ENCODE measurements at places on chromosomes 12 and 14.

- no peak for DNase-seq
Observed at GRCh38 chr12:119775246-119775895, 101.7 kb downstream of the CIT start.

- DNase-seq, result no peak
Observed at GRCh38 chr12:126404293-126404881, 1339.2 kb downstream of the AACS start.

- DNase-seq, result peak; percentile 16
Observed at GRCh38 chr14:83071888-83072501, 1538.3 kb upstream of the SEL1L start.

DNA sequence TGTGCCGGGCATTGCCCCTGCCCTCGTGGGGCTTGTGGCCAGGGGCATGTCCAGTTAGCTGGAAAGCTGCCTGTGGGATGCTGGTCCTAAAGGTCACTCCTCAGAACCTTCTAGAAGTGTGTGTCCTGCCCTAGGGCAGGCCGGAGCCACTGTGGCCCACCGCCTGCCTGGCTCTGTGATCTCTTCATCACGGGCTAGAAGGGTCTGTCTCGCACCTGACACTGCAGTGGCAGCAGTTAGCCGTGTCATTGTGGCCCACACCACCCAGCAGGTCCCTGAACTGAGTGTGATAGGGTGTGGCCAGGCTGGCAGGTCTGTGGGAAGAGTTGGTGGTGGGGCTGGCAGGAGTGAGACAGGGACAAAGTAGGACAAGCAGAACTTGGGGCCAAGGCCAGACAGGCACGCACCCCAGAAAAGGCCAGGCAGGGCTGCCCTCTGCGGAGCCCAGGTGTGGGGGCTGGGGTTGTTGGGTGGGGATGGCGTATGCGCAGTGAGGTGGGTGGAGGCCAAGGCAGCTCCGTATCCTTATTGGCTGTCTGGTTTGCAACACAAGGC lies 41.2 kb downstream of the ADGRD1 start:
- DNase-seq, result no peak

- no peak for DNase-seq
Observed at GRCh38 chr14:56487761-56488160, 91.8 kb upstream of the TMEM260 start.

DNA sequence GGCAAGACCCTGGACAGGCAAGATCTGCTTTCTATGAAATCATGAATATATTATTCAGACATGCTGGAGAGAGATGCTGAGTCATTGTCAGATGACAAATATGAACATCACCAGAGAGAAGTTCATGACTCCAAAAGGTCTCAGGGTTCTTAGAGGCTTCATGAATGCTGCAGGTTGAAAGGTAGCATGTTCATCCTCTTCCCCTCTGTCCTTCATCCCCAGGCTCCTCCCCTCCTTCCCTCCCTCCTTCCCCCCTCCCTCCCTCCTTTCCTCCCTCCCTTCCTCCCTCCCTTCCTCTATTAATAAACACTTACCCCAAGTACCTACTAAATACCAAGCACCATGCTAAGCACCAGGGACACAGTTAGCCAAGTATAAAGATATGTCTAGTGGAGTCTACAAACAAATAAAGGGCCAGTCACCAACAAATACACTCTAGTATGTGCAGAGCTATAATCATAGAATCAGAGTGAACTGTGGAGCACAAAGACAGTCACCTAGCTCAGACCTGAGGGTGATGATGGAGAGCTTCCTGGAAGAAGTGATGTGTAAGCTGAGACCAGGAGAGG lies 46.2 kb downstream of the RPH3A start:
- peak; percentile 17 for DNase-seq

DNA sequence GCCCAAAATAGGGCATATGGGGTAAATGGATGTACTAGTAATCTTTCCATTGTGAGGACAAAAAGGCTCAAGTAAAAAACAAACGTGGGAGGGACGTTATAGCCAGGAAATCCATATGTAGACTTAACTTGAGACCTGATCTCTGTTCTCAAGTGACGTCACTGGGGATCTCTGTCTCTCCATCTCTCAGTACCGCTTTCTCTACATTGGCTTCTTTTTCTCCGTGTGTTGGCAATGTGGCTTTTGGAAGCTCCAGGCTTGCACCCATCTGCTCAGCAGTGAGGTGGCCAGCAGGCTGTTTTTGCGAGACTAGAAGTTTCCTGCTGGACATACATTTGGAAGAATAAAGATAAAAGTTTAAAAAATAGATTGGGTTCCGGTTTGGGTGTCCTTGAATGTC lies 66.0 kb upstream of the NRXN3 start:
- no peak for DNase-seq

DNA sequence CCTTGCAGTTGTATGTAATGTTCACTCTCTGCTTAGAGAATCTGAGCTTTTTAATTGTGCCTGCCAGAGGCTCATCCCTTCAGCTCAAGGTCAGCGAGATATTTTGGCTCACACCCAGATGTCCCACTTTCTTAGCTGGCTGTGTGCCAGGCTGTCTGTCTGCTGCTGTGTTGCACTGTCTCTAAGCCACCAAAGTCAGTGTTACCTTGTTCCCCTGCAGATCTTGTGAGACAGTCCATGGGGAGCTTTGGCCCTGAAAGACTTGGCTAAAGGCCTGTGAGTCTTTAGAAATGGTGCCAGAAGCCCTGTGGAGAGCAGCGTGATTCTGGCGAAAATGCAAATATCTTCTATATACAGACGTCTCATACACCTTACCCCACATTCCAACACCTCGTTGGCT lies 293.7 kb downstream of the TTC6 start:
- no peak for DNase-seq

GRCh38 chr14:69064596-69064995 lies 85.5 kb upstream of the ACTN1 start:
- DNase-seq, result no peak

DNA sequence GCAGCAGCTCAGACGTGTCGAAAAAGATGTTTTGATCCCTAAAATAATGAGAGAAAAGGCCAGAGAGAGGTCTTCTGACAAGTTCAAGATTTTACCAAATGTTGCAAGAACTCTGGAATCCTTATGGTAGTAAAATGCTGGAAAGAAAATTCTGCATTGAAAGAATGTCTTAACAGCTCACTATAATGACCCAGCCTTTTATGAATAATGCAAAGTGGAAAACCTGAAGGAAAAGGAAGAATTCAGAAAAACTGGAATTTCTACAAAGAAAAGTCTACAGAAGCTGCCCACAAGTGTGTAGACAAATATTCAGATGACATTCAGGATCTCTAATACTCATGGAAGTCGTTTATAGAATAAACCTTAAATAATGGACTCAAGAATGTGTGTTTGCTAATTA lies 1.8 kb upstream of the CCDC88C start:
- DNase-seq, result no peak

GRCh38 chr14:32134448-32135097 lies 57.5 kb downstream of the ARHGAP5 start:
- no peak for DNase-seq

DNA sequence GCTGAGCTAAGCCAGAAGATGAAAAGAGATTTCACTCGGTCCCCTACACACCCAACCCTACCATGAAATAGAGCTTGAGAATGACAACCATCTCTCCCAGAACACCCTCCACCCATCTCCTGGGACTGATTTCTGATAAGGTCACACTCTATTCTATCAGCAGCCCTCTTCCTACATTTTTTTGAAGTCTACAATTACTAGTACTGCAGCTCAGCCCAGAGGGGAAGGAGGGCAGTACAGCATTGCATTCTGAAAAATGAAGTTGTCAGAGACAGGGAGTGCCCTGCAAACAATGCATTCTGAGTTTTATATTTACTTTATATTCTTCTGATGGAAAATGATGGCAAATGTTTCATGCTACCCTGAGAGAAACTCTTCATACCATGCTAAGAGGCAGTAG lies 318.5 kb downstream of the BCAT1 start:
- no peak for DNase-seq

DNA sequence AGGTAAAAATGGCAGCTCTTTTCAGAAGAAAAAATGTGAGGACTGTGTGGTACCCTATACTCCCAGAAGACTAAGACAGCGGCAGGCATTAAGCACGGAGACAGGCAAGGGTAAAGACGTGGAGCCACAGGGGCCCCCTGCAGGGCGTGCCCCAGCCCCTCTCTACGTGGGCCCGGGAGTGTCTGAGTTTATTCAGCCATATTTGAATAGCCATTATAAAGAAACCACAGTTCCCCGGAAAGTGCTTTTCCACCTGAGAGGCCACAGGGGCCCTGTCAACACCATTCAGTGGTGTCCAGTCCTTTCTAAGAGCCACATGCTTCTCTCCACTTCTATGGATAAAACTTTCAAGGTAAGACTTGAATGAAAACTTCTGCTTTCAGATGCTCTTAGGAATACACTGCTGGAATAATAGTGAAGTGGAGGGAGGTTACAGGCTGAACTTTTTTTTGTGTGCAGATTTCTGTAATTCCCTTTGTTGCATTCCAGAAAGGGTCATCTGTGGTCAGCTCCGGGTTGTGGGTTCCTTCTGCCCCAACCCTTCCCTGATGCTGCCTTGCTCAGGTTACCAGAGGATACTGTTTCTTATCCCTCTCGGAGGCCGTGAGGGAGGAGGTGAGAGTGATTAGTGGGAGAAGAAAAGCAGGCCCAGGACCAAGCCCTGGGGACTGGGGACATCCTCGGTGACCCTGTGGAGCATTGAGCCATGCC lies 58.4 kb downstream of the SLC25A47 start:
- no peak for DNase-seq

DNA sequence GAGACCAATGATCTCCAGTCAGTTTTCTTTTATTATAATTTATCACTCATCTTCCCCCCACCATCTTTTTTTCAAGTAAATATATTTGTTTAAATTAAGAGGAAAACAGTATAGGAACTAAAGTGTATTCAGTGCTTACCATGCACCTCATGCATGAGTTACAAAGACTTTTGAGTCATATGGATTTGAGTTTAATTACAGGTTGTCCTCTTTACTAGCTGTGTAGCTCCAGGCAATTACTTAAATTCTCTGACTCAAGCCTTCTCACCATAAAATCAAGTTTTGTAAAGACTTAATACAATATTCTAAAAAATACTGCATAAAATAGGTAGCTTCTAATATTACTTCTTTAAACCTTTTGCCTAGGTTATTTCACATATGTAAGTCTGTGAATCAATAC lies 251.3 kb downstream of the SLC16A7 start:
- no peak for DNase-seq

DNA sequence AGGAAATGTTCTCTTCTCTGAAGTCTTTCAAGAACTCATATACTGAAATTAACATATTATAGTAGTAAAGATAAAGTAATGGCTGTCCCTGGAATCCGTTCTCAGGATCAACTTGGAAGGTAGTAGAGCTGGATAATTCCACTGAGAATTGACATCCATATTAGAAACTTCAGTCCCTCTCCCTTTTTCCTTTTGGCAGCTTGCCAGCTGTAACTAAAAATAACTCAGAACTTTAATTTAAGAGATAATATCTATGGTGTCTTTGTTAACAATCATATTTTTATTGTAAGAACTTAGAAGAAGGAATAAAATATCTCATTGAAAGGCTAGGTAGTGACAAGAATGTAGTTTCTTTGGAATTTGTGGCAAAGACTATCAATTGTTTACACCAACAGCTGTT lies 61.4 kb upstream of the PLEKHA5 start:
- no peak for DNase-seq

GRCh38 chr14:93648440-93649168 lies 139.7 kb downstream of the PRIMA1 start:
- DNase-seq, result peak; percentile 19

DNA sequence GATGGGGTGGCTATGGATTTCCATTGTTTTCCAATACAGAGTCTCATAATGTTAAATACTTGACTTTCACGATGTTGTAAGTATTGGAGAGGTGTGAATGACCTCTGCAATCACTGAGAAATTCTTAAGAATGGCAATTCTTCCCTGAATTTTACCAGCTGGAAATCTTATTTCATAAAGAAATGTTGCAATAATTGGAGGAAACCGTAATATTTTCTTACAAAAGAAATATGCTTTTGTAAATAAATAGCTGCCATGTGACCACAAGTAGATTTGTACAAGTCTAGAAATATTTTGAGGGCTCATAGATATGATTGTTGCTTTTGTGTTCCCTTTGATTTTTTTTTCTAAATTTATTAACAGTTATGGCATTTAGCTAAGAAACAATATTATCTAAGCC lies 308.7 kb upstream of the ATP2B1 start:
- DNase-seq, result no peak

DNA sequence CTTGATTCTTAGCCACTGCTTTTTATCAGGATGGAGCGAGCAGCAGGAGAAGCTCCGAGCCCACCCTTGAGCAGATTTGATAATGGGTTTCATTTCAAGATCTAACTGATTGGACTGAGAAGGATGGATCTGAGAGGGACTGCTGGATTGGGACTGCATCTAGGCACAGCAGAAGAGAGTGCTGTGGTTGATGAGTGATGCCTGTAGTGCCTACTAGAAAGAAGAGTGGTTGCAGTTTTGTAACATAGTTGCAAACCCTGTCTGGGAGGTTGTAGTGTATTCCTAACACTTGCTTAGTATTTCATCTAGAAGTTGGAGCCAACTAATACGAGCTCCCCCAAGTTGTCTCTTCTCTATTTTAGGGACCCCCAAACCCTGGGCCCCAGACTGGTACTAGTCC lies 88.7 kb downstream of the ASCL1 start:
- DNase-seq, result no peak

- DNase-seq, result no peak
Observed at GRCh38 chr12:14650789-14651188, 45.6 kb downstream of the GUCY2C start.

DNA sequence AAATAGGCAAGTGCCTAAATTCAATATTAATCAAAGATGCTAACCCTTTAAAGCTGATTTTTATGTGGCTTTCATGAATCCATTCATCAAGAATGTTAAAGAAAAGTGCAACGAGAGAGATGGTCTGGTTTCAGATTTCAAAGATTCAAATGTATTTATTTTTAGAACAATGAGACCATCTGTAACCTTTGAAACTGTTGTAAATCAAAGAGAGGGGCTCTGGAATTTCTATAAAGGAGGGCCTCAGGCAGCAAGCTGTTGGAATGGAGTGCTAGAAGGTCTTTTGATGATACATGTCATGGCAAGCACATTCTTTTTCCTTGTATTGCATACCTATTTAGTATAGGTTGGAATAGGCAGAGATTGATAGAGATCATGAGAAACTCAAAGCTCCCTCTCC lies 433.0 kb downstream of the LRIG3 start:
- no peak for DNase-seq

DNA sequence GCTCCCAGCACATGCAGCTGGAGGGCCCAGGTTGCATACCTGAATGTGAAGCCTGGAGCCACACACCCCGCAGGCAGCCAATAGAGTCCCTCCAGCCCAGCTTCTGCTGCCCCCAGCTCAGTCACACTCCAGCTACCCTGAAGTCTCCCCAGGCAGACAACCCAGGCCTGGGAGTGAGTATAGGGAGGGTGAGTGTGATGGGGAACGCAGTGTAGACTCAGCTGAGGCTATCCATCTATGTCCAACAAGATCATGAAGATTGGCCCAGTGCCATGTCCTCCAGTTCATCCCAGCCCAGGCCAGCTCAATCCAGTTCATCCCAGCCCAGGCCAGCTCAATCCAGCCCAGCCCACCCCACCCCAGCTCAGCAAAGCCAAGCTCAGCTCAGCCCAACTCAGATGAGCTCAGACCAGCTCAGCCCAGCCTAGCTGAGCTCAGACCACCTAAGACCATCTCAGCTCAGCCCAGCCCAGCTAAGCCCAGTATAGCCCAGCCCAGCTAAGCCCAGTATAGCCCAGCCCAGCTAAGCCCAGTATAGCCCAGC lies 330.4 kb downstream of the TMEM121 start:
- no peak for DNase-seq

GRCh38 chr14:100622708-100623485 lies 35.7 kb upstream of the BEGAIN start:
- DNase-seq, result no peak

GRCh38 chr14:93214598-93214997 lies 7.5 kb downstream of the UBR7 start:
- DNase-seq, result no peak

GRCh38 chr12:46557539-46558373 lies 185.2 kb upstream of the SLC38A2 start:
- no peak for DNase-seq

Data from activated CD4-positive, alpha-beta T cell treated with anti-CD3 and anti-CD28 coated beads, Interleukin-2, amount 50 U/mL, for 16 hours (primary cell).